Femur (tissue), 1 donor: ENCODE measurements at places on chromosomes 5 and 9.
A peak's percentile ranks its signal among the peaks of the same experiment; 100 is the strongest.

DNA sequence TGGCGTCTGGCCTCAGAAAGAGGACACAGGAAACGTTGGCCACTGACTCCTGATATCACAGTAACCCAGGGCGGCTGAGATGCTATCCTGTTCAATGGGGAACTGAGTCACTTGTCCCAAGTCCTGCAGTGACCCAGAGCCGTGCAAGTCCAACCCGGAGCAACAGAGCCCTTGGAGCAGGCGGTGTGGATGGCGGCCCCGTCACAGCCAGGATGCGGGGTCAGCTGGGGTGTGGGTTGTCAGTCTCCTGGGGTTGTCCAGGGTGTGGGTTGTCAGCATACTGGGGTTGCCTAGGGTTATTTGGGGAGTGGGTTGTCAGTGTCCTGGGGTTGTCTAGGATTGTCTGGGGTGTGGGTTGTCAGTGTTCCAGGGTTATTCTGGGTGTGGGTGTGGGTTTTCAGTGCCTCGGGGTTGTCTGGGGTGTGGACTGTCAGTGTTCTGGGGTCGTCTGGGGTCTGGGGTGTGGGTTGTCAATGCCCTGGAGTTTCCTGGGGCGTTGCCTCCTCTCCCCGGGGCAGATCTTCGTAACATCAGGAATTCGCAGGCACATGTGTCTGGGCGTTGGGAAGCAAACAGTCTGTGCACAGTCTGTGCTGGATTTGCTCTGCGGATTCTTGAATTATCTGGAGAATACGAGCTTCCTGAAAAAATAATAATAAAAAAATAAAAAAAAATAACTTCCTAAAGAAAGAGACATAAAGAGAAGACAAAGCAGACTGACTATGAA is 257.5 kb downstream of the PARP8 start:
- no peak for DNase-seq

GRCh38 chr9:96100385-96101300 is 201.3 kb downstream of the HSD17B3 start:
- DNase-seq: peak; percentile 35

GRCh38 chr5:137192293-137192743 is 306.8 kb downstream of the SPOCK1 start:
- DNase-seq: no peak

DNA sequence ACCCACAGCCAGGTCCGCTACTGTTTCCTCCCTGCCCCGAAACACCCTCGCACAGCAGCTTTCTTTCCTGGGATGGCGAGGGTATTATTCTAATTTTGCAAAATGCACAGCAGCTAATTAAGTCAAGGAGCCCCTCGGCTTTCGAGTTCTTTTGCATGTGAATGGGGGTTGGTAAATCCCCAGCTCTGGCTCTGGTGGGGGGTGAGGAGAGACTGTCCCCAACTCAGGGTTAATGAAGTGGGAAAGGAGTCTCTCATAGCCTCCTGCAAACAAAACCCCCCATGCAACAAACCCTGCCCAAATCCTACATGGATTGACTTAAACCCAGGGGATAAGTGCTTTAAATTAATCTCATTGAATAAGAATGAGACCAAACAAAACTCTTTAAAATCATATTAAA is 8.8 kb downstream of the BARHL1 start:
- no peak for DNase-seq

GRCh38 chr9:20070336-20070735 is 281.5 kb upstream of the SLC24A2 start:
- no peak for DNase-seq

- DNase-seq: no peak
Observed at GRCh38 chr9:126397056-126397455, 70.4 kb downstream of the MVB12B start.

DNA sequence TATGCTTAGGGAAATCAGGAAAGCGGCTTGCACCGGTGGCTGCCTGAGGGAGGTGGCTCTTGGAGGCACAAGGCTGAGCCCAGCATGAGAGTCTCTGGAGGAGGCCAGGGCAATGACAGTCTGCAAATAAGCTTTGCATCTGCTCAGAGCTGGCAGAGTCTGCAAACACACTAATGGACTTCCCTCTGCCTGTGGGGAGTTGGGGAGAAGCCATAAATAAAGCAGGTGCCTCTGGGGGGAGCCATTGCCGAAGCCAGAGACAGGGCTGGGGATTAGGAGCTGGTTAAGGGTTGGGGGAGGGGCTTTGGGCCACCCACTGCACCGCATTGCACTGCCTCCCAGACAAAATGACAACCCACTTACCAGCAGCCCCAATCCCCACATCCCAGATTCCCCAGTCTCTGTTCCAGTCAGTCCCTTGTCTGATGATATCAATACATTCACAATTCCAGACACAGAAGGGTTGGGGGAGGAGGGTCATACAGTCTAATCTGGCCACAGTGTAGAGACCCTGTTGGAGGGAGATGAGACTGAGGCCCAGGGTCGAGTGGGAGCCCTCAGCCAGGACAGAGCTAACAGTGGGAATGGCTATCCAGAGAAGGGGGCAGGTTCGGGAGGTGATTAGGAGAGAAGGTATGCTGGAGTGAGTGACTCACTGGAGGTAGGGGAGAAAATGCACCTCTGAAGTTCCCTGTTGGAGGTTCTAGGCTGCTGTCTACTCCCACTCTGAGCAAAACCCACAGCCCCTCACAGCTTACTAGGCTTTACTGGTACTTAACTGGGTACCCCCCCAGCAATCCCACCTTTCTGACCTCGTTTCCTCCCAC is 53.7 kb downstream of the PAX5 start:
- no peak for DNase-seq

GRCh38 chr5:95857185-95857945 is 34.8 kb upstream of the GLRX start:
- no peak for DNase-seq

GRCh38 chr5:2169850-2170760 is 287.4 kb upstream of the IRX4 start:
- peak; percentile 31 for DNase-seq

DNA sequence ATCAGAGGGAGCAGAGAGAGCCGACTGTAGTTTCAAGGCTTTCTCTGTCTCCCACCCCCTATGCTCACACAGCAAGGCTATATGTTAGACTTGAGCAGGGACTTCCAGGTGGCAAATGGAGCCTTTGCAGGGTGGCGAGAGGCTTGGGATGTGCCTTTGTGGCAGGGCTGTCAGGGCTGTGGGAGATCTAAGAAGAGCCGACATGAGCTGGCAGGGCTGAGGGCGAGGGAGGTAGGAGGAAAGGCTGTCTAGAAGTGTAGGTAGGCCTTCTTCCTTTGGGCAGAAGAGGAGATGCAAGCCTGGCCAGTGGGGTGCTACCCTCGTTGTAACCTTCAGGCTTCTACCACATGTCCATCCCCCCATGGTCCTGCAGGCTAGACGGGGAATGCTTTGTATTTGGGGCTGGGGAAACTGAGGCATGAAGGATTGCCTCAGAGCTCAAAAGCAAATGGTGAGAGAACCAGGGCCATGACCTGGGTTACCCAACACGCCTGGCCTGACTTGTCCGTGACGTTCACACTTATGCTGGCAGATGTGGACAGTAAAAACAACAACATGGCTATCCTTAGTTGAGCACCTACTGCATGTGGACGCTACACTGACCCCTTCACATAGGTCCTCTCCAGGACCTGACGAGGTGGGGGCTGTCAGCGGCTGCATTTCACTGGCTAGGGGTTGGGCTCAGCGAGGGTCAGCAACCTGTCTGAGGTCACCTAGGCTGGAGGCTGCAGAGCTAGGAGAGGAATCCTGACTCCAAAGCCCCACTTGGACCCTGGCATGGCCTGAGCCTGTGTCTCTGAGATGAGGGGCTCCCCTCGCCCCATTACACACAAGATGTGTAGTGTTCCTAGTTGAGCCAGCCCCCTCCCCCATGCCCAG is 15.3 kb downstream of the CXXC5 start:
- no peak for DNase-seq

- DNase-seq: no peak
Observed at GRCh38 chr5:64653766-64654560, 36.3 kb upstream of the SHISAL2B start.

DNA sequence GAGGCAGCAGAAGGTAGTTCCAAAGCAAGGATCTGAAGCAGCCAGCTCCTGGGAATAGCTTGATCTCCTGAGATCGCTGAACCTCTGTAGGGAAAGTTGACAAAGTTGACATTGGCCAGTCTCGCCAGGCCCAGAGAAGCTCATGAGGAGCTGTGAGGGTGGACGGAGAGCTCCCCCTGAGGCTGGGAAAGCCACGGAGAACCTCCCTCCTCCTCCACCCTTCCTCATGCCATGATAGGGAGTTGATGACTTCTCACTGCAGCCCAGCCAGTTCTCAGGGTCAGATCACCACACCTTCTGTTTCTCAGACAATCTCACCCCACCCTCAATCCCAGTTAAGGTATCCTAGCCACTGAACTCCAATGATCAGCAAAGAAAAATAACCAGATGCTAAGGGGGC is 30.4 kb upstream of the KCNV2 start:
- no peak for DNase-seq

- no peak for DNase-seq
Observed at GRCh38 chr9:108569624-108570023, 286.2 kb downstream of the ACTL7B start.

DNA sequence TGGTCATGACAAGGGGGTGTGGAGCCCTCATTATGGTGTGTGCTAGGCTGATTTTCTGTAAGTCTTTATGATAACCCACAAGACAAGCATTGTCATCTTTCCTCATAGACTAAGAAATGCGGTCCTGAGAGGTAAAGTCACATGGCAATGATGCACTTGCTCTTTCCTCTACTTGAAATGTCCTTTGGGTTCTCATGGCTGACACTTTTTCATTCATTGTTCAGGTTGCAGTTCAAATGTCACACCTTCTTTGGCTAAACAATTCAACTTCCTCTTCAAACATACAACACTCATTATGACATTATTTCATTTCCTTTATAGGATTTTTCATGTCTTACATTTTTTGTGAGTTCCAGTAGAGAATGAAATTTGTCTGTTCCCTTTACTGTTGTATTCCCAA is 323.6 kb upstream of the PRR16 start:
- DNase-seq: no peak

- DNase-seq: no peak
Observed at GRCh38 chr5:80957031-80957761, 3.0 kb upstream of the RASGRF2 start.

- DNase-seq: no peak
Observed at GRCh38 chr5:116595498-116595897, 20.9 kb upstream of the SEMA6A start.

- DNase-seq: no peak
Observed at GRCh38 chr5:160390787-160391696, 8.8 kb downstream of the FAM200C start.

DNA sequence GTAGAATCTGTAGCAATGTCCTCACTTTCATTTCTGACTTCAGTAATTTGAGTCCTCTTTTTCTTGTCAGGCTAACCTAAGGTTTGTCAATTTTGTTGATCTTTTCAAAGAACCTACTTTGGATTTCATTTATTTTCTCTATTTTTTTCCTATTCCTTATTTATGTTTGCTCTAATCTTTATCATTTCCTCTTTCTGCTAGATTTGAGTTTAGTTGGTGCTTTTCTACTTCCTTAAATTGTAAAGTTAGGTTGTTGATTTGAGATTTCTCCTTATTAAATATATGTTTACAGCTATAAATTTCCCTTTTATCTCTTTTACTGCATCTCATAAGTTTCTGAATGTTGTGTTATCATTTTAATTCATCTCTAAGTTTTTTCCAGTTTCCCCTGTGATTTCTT is 75.1 kb upstream of the FAM120A start:
- DNase-seq: no peak

GRCh38 chr9:124320062-124320973 is 62.6 kb downstream of the NEK6 start:
- DNase-seq: peak; percentile 79

GRCh38 chr9:93585695-93586094 is 9.3 kb downstream of the PHF2 start:
- no peak for DNase-seq

GRCh38 chr5:57466544-57466943 is 16.1 kb downstream of the ACTBL2 start:
- no peak for DNase-seq

DNA sequence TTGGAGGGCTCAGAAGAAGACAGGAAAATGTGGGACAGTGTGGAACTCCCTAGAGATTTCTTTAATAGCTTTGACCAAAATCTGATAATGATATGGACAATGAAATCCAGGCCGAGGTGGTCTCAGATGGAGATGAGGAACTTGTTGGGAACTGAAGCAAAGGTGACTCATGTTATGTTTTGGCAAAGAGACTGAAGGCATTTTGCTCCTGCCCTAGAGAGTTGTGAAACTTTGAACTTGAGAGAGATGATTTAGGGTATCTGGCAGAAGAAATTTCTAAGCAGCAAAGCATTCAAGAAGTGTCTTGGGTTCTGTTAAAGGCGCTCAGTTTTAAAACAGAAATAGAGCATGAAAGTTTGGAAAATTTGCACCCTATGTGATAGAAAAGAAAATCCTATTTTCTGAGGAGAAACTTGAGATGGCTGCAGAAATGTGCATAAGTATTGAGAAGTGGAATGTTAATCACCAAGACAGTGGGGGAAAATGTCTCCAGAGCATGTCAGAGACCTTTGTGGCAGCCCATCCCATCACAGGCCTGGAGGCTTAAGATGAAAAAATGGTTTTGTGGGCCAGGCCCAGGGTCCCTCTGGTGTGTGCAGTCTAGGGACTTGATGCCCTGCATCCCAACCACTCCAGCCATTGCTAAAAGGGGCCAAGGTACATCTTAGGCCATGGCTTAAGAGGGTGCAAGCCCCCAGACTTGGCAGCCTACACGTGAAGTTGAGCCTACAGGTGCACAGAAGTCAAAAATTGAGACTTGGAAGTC is 463.7 kb upstream of the TLE4 start:
- DNase-seq: no peak

DNA sequence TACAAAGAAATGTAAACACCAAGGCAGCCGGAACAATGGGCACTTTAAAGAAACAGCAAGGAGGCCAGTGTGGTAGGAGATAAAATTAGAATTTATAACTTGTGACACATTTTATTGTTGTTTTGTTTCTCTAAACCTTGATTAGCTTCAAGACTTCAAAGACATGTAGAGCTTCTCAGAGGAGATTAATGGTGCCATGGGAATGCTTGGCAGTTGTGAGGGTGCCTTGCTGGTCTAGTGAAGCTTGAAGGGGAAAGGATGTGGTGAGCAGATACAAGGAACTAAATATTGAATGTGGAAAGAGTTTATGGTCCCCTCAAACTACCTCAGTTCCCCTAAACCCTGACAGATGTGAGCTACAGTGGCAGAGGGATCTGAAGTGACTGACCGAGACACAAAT is 322.4 kb upstream of the ADAMTS16 start:
- no peak for DNase-seq

DNA sequence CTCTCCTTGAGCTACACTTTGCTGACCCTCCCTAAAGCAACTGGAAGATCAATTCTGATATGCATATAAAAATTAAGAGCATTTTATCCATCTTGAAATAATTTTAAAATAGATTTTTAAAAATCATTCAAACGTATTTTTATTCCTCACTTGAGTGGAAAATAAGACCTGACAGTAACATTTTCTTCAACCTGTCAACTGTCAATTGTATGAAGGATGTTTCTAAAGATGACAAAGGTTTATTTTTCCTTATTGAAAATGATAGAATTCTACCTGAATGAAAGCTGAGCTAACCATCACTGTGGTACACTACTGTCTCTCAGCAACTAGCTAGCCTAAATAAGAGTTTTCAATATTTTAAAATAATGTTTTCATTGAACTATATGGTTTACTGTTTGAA is 7.0 kb downstream of the EFNA5 start:
- no peak for DNase-seq

GRCh38 chr5:102595332-102595731 is 96.5 kb upstream of the SLCO6A1 start:
- DNase-seq: no peak

- no peak for DNase-seq
Observed at GRCh38 chr9:98445576-98445975, 190.1 kb upstream of the TBC1D2 start.

GRCh38 chr9:123168586-123168985 is 99.8 kb downstream of the STRBP start:
- DNase-seq: no peak
